ENCODE measurements at places on chromosomes 3 and 15.
A peak's percentile ranks its signal among the peaks of the same experiment; 100 is the strongest.

DNA sequence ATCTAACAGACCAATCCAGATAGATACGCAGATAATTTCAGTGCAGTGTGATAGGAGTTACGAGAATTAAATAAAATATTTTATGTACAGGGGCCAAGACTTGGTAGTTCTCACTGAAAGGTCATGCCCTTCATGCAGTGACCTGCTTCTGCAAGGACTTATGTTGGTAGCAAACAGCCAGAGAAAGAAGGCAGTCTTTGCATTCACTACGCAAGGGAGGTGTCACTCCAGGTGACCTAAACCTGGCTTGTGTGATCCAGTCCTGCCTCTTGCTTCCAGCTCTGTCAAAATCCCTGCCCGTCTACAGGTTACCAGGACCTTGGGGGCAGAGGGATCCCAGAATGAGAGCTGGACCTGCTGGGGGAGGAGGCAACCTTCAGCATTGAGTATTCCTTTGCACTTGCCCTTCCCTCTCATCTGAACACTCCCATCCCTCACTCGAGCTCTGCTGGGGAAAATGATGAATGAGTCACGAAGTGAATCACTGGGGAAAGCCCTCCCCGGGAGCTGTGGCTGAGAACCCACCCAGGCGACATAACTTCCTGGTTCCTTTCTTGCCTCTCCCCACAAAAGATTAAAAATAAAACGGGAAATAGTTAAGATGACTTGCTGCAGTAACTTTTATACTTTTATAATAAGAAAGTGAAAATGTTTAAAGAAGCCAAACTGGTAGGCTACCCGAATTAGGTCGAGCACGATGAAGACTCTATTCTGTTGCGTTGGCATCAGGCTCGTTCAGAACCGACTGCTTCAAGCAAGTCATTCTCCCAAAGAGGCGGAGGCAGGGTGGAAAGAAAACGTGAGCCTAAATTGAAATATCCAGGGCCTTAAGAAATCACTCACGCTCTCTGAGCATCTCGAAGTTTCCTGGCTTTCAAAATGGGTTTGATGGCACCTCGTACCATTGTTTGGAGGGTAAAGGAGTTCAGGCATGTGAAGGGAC, 216.1 kb downstream of the SLCO3A1 start:
- DNase-seq: no peak

DNA sequence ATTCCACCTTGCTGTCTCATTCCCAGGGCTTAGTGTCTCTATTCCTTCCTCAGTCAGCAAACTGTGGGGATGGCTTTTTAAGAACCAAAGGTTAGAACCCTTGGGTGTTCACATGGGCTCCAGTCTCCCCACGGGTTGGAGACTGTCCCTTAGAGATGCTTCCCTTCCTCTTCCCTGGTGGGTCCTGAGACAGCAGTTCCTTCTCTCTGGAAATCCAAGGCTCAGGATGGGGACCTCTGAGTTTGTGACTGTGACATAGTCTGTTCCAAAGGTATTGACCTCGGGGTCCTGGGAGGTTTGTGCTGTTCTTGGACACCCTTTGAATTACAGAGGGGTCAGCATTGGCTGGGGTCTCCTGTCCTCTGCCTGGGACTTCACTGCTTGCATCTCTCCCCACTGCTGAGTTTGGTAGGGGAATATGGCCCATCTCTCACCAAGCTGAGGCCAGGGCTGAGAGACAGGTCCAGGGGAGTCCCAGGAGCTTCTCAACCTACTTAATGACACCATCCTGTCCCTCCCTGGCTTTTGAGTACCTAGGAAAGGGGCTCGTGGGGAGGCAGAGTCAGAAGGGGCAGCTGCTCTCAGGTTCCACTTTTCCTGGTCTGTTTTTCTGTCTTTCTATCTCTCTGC, 1.5 kb downstream of the GRM2 start:
- DNase-seq: no peak

DNA sequence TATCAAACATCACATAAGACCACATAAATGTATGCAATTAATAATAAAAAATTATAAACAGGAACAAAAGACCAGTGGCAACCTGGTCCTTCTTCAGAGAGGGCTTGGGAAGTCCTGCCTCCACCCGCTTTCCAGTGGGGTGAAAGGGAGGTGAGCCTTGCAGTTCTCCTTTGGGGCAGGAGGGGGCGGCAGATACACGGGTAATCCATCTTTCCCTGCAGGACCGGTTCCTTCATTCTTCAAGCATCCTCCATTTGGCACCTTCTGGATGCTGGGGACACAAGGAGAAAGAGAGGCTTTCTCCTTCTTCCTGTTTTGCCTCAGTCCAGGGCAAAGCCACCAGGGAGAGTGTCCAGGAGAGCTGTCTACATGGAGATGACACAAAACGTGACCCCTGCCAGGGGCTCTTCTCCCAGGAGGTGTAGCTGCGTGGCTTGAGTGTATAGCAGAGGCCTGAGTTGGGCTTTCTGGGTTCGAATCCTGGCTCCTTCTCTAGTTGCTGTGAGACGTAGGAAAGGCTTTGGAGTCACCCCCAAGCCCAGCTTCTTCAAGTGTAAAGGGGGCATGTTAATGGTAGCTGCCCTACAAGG, 23.2 kb downstream of the RPLP1 start:
- peak; percentile 30 for DNase-seq

GRCh38 chr3:71304684-71305083, 278.8 kb downstream of the FOXP1 start:
- no peak for DNase-seq

DNA sequence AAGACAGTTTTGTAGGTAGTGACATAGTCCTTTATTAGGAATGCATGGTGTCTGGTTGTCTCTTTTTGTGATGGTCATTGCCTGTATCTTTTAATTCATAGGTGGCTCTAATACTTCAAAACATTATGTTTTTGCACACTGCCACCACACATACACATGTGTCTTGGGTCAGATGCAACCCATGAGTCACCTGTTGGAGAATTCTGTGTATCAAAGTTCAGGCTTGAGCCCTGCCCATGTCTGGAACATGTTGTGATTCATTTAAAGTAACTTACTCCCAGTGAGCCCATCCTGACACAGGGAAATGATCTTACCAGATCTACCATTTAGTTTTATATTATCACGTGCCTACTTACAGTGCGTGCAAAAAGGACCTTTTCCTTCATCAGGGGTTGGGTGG, 142.7 kb downstream of the GHSR start:
- DNase-seq: no peak

DNA sequence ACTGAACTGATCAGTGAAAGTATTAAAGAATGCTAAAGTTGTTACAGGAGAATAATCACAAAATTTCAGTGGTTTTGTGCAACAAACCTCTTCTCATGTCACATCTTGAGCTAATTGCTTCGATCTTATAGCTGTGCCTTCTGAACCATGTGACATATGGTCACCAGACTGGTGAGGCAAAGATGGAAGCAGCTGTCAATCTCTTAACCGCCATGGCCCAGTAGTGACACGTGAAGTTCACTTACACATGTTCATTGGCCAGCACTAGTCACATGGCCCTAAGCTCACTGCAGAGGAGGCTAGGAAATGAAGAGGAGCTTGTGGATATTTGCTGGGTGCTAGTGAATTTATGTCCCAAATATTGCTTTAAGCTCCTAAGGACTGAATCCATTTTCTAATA, 32.5 kb downstream of the BOC start:
- DNase-seq: no peak

DNA sequence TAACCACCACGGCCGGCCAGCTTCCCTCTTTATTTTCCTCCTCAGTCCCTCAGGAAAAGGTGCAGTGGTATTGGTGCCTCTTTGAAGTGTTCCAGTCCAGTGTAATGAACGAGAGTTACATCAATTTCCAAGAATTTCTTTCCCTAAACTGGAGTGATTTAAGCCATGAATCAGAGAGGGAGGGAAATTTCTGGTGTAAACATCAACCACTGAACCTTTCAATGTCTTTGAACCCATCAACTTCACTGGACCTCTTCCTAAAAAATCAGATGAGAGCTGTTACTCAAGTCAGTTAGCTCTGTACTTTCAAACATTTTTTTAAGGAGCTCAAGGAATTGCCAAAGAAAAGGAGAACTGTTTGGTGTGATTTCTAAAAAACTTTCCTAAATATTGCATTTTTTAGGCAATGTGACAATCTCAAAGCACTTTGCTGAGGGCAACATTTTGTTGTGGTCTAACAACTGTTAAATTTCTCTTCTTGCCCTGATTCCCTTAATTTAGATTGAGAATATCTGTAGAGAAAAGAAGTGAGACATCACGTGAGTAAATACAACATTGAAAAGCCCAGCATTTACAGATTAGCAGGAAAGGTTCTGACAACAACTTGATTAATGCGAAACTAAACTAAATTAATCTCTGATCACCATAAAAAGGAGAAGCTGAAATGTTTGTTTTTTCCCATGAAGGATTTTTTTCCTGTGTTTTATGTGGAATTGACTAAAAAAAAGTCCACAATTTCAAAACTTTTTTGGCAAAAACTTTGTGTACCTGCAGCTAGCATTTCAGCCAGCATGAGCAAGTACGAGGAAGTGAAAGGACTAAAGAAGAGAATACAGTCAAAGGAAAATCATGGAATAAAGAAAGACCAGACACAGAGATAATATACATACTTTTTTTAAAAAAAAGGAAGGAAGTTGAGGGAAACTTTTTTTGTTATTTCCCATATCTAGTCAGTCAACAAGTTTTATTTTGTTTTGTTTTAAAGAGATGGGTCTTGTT, 9.1 kb upstream of the DAZL start:
- no peak for DNase-seq

DNA sequence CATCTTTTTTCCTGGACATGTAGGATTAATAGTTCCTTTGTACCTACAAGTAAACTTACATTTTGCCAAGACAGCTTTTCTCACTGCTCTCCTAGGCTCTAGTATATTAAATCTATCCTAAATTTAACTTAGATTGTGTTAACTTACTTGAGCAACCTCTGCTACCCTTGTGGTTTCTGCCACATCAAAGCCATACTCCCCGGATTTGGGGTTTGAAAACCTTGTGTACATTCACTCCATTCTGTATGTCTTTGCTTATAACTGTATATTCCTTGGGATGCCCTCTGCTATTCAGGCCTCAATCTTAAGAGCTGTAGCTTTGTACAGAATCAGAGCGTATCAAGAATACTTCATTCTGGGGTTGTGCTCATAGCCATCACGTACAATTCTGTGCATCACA, 60.4 kb downstream of the ARIH1 start:
- no peak for DNase-seq

DNA sequence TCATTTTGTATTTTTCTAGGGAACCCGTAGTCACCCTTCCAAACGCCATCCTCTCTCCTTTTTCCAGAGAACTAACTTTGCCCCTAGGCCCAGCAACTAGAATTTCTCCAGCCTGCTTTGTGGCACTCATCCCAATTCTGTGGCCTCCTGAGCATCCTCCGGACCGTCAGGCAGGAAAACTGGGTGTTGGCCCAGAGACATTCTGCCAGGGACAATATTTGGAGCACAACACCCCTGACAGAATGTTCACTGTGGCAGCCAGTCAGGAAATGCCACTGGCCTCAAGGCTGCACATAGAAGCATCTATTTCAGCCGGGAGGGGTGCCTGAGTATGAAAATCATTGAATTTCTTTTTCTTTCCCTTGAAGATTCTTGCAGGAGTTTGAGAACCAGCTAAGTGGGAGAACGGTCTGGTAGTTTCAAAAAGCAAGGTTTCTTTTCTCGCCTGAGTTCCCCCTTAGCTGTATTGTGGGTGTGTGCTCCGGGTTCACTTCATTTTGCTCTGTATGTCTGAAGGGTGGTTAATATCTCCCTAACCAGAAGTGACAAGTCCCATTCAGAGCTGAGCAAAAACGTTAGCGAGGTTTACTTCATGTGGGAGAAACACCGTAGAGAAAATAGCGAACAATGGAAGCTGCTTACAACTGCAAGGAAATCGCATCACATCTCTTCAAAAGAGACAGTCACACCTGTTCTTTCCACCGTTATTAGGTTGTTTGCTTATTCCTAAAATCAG, 108.1 kb upstream of the TPM1 start:
- DNase-seq: no peak

GRCh38 chr15:31324186-31324585, 2.4 kb upstream of the KLF13 start:
- DNase-seq: no peak

DNA sequence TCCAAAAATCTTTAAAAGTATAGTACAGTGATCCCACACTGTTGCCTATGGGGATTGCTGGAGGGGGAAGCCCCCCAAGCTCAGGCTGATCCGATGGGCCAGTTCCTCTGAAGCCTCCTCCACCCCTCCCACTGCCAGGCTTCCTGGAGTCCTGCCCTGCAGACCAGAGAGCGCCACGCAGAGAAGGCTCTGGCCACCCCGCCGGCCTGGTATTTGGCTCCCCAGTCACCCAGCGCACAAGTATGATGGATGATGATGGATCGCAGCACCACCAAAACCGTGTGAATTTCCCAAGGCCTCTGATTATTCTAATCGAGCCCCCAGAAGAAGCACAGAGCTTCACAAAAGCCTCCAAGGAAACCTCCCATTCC, 259.0 kb downstream of the MECOM start:
- DNase-seq: no peak

GRCh38 chr15:80250614-80251427, 1.2 kb downstream of the CTXND1 start:
- DNase-seq: no peak

- DNase-seq: no peak
These were observed 135.7 kb downstream of the MEGF11 start for GRCh38 chr15:66117841-66118240.

DNA sequence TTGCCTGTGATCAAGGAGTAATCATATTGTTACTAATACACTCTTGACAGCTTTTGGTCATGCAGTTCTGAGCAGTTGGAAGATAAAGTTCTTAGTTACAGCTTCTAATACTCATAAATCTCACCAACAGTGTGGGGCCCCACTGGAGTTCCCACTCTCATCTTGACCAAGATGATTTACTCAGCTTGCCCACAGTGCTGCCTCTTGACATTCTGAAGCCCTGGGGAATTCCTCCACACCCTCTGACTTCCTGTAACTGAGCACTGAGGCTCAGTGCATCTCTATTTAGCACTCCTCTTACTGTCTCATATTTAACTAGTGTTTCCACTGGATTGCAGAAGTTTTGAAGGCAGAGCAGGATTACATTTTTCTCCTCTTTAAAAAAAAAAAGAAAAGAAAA, 1.9 kb upstream of the ARL6IP5 start:
- no peak for DNase-seq

GRCh38 chr15:32826685-32827084, 108.9 kb downstream of the GREM1 start:
- no peak for DNase-seq

DNA sequence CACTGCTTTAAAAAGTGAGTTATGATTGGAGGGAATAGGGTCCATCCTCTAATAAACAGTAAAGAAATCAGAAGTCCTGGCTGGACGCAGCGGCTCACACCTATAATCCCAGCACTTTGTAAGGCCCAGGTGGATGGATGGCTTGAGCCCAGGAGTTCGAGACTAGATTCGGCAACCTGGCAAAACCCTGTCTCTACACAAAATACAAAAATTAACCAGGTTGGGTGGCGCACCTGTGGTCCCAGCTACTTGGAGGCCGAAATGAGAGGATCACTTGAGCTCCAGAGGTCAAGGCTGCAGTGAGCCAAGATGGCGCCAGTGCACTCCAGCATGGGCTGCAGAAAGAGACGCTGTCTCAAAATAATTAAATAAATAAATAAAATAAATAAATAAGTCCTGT, 171.2 kb downstream of the POTEB3 start:
- DNase-seq: no peak
